Upper lobe of right lung (tissue), 1 donor: ENCODE measurements at places on chromosomes 13 and 19. TPM values are rescaled to one million over a fixed set of nuclear protein-coding genes. Genes with fewer than 3 reads are reported as not detected.
A peak's percentile ranks its signal among the peaks of the same experiment; 100 is the strongest.

- DNase-seq = no peak
Observed at GRCh38 chr13:111034811-111035210, 80.3 kb upstream of the ARHGEF7 start.

DNA sequence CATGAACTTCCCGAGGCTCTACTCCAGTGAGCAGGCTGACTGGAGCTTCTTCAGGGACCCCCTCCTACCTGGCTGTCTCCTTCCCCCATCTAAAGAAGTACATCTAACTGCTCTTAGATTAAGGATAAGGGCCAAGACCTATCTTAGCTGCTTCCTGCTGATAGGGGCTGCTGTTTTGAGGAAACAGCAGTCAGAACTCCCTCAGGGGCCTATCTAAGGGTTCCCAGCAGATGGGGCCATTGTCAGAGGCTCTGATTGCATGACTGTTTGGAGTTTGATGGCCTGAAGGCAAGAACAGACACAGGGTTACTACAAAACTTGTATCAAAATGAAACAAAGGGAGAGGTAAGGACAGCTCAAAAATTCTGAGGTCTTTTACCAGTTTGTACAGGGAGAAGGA is 2636.9 kb upstream of the PCDH20 start:
- DNase-seq = no peak

DNA sequence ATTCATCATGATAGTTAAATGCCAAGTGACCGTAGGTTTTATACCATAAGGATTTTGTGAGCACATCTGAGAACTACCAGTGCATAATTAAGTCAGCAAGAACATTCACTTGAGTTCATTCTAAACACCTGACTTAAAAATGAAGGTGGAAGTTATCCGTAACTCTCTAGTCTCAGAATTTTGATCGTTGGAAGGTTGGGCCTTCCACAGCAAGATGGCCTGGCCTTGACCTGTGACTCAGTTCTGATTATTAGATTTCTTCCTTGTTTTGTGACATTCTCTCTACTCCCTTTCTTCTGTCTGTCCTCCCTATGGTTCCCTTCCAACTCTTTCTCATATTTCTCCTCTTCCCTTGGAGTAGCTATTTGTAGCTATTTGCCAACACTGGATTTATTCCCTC is 20.0 kb upstream of the WDFY2 start:
- DNase-seq = no peak

CD177 gene
- 3.1 TPM for total RNA-seq

POU4F1 gene
- total RNA-seq = not detected

DNA sequence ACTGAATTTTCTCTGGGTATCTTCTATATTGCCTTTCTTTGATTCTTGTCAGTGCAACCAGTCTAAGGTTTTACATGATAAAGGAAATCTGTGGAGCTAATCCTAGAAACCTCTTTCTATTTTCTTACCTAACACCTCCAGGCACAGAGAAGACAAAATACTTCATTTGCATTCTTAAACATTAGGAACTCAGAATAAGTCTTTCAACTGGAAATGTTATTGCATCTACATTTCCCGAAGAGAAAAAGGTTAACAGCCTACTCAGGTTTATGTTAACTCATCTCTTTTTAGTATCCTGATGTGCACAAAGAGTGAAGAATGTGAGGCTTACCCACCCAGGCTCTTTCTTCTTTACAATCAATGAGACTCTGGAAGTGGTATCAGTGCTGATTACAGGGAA is 106.7 kb downstream of the PCCA start:
- DNase-seq = no peak

PRR19 gene
- 0.52 TPM for total RNA-seq

DNA sequence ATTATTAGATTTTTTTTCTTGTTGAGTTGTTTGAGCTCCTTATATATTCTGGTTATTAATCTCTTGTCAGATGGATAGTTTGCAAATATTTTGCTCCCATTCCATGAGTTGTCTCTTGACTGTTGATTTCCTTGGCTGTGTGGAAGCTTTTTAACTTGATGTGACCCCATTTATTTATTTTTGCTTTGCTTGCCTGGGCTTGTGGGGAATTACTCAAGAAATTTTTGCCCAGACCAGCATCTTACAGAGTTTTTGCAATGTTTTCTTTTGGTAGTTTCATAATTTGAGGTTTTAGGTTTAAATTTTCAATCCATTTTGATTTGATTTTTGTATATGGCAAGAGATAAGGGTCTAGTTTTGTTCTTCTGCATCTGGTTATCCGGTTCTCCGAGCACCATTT is 124.7 kb downstream of the PCCA start:
- DNase-seq = no peak

DNA sequence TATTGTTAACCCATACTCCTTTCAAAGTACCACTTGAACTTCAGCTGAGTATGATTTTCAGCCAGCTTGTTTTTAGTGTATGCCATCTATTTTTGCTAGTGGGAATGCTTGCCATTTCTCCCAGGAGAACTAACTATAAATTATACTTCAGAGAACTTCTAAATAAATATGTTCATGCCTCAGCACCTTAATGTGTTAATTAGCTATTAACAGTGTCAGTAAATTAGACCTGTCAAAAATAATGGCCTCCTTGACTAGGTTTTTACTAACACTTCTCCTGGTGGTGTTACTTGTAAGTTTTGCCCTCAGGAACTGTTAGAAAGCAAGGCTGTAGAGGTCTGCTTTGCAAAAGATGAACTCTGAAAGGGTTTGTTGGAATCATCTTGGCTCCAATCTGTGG is 4.5 kb downstream of the CLDN10 start:
- no peak for DNase-seq

ATP1A3 gene
- not detected for total RNA-seq

ZNF154 gene
- total RNA-seq = 4.5 TPM

DNA sequence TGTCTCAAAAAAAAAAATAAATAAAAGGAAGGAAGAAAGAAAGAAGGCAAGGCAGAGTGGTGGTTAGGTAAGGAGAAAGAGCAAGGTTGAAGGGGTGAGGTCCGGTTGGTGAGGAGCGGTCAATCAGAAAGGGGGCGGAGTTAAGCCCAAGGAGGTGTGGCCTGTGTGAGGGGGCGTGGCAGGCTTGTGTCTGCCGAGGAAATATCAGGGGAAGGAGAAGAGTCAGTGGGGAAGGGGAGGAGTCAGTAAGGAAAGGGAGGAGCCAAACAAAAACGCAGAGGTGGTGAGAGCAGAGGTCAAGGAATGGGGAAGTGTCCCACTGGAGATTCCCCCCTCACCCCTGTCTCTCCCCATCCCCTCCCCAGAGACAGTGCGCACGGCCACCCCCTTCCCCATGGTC is 5.9 kb downstream of the CACNG7 start:
- no peak for DNase-seq

- DNase-seq = no peak
Observed at GRCh38 chr13:76944456-76944855, 3.9 kb upstream of the ACOD1 start.

- no peak for DNase-seq
Observed at GRCh38 chr19:21970466-21970865, 40.3 kb downstream of the ZNF208 start.

DNA sequence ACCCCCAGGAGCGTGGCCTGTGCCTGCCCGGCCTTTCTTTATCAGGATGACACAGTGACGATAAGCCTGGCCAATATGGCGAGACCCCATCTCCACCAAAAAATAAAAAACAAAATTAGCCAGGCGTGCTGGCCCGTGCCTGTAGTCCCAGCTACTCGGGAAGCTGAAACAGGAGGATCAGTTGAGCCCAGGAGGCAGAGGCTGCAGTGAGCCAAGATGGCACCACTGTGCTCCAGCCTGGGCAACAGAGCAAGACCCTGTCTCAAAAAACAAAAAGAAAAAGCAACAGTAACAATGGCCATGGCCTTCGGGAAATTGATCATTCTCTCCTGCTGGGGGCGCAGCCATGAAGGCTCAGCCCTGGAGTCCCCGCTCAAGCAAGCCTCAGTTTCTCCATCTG is 11.1 kb downstream of the PEX11G start:
- DNase-seq = no peak

ZNF446 gene
- total RNA-seq = 8.8 TPM

GRCh38 chr19:3980353-3981251 is 4.7 kb downstream of the EEF2 start:
- no peak for DNase-seq

- DNase-seq = no peak
Observed at GRCh38 chr13:79447141-79447540, 33.8 kb upstream of the NDFIP2 start.

- DNase-seq = no peak
Observed at GRCh38 chr13:65917731-65918130, 1312.4 kb downstream of the PCDH9 start.

DNA sequence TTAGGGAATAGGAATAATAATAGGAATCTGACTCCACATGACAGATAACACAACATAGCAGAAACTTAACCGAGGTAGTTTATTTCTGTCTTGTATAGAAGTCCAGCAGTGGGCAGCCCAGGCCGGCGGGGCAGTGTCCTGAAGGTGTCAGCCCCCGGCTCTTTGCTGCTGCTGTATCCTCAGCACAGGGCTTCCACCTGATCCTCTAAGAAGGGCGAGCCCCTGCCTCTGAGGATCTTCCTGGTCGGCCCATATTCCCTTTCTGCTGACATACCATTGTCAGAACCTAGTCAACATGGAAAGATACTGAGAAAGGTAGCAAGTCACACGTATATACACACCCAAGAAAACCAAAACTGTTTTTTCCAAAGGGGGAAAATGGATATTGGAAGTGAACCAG is 56.2 kb upstream of the GPR183 start:
- no peak for DNase-seq

- DNase-seq = no peak
Observed at GRCh38 chr13:53250272-53250875, 221.8 kb downstream of the OLFM4 start.

CEACAM7 gene
- total RNA-seq = not detected

PRSS57 gene
- not detected for total RNA-seq

DNA sequence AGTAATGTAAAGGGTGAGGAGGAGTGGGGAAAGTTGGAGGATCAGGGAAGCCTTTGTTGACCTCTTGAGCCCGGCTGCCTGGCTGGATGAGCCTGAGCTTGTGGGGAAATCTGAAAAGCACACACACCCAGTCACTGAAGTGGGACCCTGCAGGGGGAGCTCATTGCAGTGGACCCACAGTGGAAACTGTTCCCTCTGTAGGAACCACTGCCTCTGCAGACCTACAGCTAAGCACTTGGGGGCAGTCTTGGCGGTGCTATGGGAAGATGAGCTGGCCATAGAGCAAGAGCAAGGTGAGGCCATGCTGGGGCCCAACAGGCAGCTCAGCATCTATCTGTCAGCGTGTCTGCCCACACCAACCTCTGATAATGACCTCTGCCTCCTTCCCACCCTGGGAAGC is 294.8 kb downstream of the TSHZ3 start:
- no peak for DNase-seq

DNA sequence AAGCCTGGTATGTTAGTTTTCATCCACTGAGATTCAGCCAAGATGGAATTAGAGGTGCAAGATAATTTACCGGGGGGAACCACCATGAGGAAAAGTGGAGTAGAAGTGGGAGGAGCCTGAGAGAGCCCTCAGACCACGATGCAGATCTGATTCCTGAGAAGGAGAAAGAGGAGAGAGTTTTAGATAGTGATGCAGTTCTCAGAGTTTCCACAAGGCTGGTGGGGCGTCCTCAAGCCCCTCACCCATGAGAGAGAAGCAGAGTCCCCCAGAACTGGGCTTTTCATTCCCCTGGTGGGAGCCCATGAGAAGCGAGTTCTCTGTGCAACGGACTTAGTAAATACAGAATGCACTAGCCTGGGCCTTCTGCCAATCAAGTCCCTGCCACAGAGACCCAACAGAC is 18.1 kb downstream of the CEACAM5 start:
- no peak for DNase-seq

ZNF439 gene
- 9.4 TPM for total RNA-seq

- DNase-seq = no peak
Observed at GRCh38 chr13:40756042-40756441, 14.9 kb downstream of the MRPS31 start.

DNA sequence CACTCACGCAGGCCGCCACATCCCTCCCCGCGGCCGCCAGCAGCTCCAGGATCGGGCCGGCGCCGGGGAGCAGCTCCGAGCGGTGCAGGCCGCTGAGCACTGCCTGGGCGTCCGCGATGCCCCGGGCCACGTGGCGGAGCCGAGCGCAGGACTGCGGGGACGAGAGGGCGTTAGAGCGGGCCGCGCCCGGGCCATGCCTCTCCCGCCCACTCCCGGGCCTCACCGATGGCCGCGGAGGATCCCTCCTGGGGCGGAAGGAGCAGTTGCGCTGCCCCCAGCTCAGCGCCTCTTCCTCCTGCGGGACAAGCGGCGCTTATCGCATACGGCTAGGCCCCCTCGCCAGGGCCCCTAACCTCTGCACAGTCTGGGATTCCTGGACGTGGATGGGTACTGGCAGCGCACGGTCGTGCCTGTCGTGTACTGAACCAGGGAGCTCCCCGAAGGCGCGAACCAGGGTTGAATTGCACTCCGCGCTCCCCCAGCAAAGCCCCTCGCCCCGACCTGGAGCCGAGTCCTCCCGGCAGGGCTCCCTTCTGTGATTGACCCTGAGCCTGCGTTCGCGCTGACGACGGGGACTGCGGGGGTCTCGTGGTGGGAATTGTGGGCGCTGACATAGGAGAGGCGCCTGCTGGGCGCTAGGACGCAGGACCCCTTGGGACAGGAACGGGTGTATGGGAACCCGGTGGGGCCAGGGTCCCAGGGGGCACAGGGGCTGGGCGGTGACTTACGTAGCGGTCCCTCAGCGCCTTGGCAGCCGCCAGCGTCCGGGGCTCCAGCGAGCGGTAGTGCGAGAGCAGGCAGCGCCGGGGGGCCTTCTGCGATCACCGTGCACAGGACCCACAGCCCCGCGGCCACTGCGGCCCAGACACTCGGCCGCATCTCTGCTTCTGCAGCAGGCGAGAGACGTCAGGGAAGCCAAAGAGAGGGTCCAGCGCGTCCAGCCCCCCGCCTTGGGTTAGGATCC is 673 bp downstream of the IFNL4 start:
- peak; percentile 64 for DNase-seq

DNA sequence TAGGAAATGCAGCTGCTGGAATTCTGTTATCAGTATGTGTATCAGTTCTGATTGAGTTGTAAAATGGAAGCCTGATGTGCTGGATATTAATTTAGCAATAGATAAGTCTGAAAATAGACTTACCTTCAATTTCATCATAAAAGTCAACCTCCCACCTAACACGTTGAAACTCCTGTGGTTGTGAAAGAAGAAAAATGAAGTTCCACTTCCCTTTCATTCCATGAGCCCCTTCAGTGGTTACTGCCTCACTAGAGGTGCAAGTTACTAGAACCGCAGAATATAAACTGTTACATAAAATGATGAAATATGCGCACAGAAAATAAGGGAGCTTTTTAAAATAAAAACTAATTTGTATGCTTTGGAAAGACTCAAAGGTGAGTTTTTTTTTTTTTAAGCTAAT is 249.2 kb downstream of the SHISA2 start:
- DNase-seq = no peak

GRCh38 chr19:51607077-51607476 is 23.1 kb downstream of the SIGLEC5 start:
- no peak for DNase-seq

GRCh38 chr19:41309180-41310032 is 566 bp upstream of the CCDC97 start:
- DNase-seq = no peak

GRCh38 chr13:30870049-30870884 is 35.8 kb upstream of the MEDAG start:
- DNase-seq = no peak
